ENCODE measurements at places on chromosomes 6 and 20. TPM values are rescaled to one million over a fixed set of nuclear protein-coding genes. Genes with fewer than 3 reads are reported as not detected.
A peak's percentile ranks its signal among the peaks of the same experiment; 100 is the strongest.

DNA sequence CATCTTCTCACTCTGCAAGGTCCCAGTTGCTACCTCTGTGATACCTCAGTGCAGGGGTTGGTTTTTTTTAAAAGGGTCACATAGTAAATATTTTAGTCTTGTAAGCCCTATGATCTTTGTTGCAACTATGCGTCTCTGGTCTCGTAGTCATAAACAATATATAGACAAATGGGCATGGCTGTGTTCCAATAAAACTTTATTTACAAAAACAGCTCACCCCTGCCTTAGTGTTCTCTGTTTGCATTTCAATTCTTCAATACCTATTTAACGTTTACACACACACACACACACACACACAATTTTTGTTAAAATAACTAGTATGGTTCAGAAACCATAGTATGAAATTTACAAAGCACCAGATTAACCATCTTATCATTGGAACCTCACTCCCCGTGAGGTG is 216.8 kb downstream of the PREX1 start:
- no peak for DNase-seq

DNA sequence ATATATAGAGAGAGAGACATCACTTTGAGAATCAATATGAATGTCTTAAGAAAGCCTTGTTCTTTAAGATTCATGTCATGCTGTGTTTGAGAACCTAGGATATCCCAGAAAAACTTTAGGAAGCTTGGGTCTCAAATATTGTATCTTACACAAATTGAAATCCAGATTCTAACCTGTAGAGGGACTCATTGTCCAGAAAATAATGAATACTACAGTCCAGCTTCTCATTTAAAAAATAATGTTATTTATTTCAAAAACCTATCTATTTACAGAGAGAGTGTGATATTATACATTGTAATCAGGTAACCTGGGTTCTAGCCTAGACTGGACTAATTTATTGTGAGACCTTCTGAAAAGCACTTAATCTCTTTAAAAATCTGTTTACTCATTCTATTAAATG is 4.2 kb downstream of the RFX6 start:
- DNase-seq, result no peak

DNA sequence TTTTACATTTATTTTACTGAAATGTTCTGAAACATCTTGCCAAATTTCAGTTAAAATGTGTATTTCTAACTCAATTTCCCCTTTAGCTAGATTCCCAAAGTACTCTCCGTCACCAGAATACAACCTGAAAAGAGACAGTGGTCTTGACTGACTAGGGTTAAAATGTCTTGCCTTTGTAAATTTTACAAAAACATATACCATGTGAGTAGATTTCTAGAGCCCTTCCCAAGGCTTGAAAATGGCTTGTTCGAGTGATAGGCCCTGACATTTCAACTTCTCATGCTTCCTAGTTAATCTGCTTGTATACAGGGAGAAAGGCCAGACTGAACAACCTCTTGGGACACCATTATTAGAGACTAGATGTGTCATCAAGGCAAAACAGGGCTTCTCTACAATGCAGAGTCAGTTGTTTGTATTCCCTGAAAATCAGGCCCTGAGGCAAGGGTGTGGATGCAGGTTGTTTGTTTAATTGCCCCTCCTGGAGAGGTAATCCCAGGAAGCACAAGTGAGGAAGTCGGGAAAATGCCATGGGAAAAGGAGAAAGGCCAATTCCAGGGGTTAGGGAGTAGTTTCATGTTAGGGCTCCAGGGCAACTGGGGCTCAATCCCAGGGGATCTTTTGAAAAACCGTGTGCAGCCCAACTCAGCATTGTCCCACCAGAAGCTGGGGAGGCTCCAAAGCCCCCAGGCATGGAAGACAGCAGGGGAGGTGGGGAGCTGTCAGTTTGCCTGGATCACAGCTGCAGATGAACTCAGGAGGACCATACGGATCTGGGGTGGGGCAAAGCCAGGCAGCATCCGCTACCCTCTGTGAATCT is 11.6 kb upstream of the TFB1M start:
- no peak for DNase-seq

GRCh38 chr6:141641406-141641805 is 491.3 kb upstream of the GJE1 start:
- no peak for DNase-seq

DNA sequence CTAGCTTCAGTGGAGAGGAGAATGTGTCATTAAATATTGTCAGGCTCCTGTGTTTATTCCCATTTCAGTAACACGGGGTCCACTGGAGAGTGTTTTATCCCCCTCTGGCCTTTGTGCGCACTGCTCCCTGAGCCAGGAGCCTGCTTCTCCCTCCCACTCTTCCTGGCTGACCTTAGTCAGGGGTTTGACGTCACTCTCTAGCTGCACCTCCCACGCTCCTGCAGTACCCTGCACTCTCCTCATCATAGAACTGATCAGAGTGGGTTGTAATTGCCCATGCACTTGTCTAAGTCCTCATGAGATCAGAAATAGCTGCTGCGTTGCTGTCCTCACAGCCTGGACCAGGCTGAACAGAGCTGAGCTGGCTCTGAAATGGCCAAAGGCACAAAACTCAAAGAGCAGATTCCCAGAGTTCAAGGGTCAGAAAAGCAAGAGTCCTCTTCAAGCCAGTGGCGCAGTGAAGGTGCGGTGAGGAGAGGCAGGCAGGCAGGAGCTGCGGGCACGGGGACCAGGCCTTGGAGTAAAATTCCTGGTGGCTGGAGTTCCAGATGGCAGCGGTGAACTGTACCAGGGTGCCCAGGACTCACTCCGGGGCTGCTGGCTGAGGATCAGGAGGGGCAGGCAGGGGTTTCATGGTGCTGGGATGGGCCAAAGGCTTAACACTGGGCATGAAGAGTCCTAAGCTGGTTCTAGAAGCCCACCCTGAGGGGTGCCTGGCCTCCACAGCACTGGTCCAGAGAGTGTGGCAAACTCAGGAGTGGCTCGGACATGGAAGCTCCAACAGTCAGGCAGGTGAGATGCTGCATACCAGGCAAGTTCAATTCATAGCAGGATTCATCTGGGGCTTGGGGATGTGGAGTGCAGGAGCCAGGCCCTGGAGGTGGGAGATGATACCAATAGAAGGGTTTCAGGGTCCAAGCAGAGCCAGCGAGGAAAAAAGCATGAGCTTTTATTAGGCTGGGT is 170.9 kb downstream of the SCP2D1 start:
- DNase-seq, result peak; percentile 43

DNA sequence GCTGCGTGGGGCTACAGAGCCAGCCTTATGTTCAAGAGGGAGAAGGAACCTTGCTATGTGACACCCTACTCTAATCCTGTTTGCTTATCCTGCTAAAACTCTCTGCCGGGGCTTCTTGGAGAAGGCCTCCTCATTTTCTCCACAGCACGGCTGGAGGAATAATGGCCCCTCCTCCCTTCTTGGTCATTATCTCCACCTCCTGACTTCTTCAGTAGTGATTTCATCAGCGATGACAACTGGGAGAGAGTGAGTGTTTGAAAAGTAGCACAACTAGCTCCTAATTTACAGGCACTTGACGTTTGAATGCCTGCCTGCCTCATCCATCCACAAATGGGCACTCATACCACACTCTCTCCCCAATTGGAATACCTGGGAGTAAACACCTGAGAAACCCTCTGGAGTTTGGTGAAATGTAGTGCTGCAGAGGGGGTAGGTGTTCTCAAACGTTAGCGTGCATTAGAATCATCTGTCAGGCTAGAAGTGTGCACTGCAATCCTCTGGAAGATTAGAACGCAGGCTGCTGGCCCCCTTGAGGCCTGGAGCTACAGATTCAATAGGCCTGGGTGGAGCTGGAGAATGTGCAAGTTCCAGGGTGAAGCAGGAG is 148.5 kb downstream of the FOXC1 start:
- no peak for DNase-seq

FLRT3 gene
- polyA plus RNA-seq, result 197 TPM

MAFB gene
- polyA plus RNA-seq, result 143 TPM

DNA sequence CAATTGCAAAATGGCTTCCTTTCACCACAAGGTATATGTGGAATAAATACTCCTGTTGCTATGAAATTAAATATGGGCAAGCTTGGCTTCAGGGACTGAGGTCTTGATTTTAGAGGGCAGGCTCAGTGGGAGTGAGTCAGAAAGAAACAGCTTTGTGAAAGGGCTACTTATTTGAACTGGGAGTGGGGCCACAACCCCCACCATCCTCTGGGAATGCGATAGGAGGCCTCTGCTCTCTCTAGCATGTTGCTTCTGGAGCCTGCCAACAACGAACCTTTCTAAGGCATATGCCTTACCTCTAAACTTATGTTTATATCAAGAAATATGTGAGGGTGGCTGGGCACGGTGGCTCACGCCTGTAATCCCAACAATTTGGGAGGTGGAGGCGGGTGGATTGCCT is 149.7 kb downstream of the LRRC1 start:
- no peak for DNase-seq

DNA sequence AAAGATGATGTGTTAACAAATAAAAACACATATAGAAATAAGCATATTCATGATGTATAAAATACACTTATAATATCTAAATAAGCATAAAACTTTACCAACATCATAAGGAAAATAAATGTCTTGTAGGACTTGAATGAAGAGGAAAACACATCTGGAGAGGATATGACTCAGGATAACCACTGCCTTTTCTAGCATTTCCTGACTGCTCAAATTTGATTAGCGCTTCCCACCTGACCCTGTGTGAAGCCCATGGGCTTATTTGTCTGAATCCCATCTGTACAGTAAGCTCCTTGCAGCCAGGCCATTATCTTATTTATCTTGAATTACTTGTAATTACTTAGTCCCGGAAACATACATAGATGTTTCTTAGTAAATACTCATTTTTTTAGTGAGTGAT is 608.6 kb downstream of the COL12A1 start:
- no peak for DNase-seq

UNC93A gene
- 7.8 TPM for polyA plus RNA-seq

PCK1 gene
- polyA plus RNA-seq, result 16.9 TPM

LHFPL5 gene
- polyA plus RNA-seq, result 0.40 TPM

GRCh38 chr6:26124781-26125685 is 37.8 kb downstream of the HFE start:
- peak; percentile 39 for DNase-seq

LINC00237 gene
- not detected for polyA plus RNA-seq

IL20RA gene
- polyA plus RNA-seq, result 1.6 TPM

SLC22A3 gene
- polyA plus RNA-seq, result 3.9 TPM

GRCh38 chr6:14290772-14291330 is 173.3 kb downstream of the CD83 start:
- DNase-seq, result no peak

GRCh38 chr6:44529146-44529905 is 141.8 kb downstream of the CDC5L start:
- no peak for DNase-seq

DNA sequence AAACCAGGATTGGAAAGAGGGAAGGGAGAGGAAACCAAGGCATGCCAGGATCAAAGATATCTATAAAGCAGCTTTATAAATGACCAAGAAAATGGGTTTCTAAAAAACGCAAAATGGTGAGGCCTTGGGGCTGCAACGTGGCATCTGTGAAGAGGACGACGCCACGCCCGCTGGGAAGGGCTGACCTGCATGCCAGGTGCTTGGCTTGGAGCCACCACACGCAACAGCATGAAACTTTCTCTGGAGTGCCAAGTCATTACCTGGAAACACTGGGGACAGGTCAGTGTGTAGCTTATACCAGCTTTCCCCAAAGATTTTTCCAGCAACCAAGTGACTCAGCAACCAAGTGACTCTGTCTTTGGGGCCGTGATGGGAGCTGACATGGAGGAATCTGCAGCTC is 82.5 kb downstream of the POPDC3 start:
- DNase-seq, result no peak

GPLD1 gene
- 4.9 TPM for polyA plus RNA-seq

RRAGD gene
- 32.4 TPM for polyA plus RNA-seq

- no peak for DNase-seq
Measured at GRCh38 chr6:37101991-37102298, 68.0 kb upstream of the PIM1 start.

NKX2-2 gene
- 0.07 TPM for polyA plus RNA-seq

DBNDD2 gene
- polyA plus RNA-seq, result 24.3 TPM

HUS1B gene
- polyA plus RNA-seq, result 0.11 TPM
